Articular chondrocyte of knee joint (primary cell): ENCODE measurements at places on chromosomes 12 and 14. TPM values are rescaled to one million over a fixed set of nuclear protein-coding genes. Genes with fewer than 3 reads are reported as not detected.

The ADSS1 gene
- 9.4 and 12.8 TPM in 2 replicates for total RNA-seq

The NANOG gene
- total RNA-seq: under 0.01 and 0.32 TPM in 2 replicates

The ETFBKMT gene
- total RNA-seq: 6.0 and 6.4 TPM in 2 replicates

The PLCZ1 gene
- total RNA-seq: not detected in 2 replicates

The AGAP2 gene
- total RNA-seq: 0.11 and 0.39 TPM in 2 replicates

The WASHC4 gene
- total RNA-seq: 125 and 128 TPM in 2 replicates

The AP1G2 gene
- 7.1 and 14.4 TPM in 2 replicates for total RNA-seq

The RNASE1 gene
- 1.1 TPM in 1 of 2 replicates, not detected in the other for total RNA-seq

The KRT79 gene
- not detected in 2 replicates for total RNA-seq

The GLIPR1L1 gene
- total RNA-seq: not detected in 2 replicates

The STXBP6 gene
- total RNA-seq: 1.0 and 1.2 TPM in 2 replicates

The AQP2 gene
- total RNA-seq: not detected in 2 replicates

The AQP5 gene
- total RNA-seq: 0.13 TPM in 1 of 2 replicates, not detected in the other

The CLEC6A gene
- not detected in 2 replicates for total RNA-seq

The CEP290 gene
- total RNA-seq: 18.7 and 20.2 TPM in 2 replicates

The SLC17A8 gene
- total RNA-seq: not detected in 2 replicates

The KRT73 gene
- total RNA-seq: not detected in 2 replicates

The ZNF891 gene
- 2.1 TPM in 2 replicates for total RNA-seq

The RNF31 gene
- total RNA-seq: 28.9 and 37.8 TPM in 2 replicates

The TRMT61A gene
- total RNA-seq: 6.5 and 8.6 TPM in 2 replicates

The GUCY2C gene
- total RNA-seq: 0.11 TPM in 1 of 2 replicates, not detected in the other

The SYT10 gene
- not detected in 2 replicates for total RNA-seq

The AMHR2 gene
- total RNA-seq: not detected in 2 replicates

The ACOT2 gene
- total RNA-seq: 25.1 and 35.8 TPM in 2 replicates

The GARIN6 gene
- not detected in 2 replicates for total RNA-seq

The NINJ2 gene
- 5.6 and 7.7 TPM in 2 replicates for total RNA-seq

The USP15 gene
- 57.7 and 63.1 TPM in 2 replicates for total RNA-seq

The LRRC43 gene
- 1.0 and 3.4 TPM in 2 replicates for total RNA-seq

The SIX1 gene
- total RNA-seq: 63.4 and 95.4 TPM in 2 replicates

The SLC8A3 gene
- total RNA-seq: 0.22 and 0.26 TPM in 2 replicates

The ACOT6 gene
- not detected in 2 replicates for total RNA-seq

The TTC8 gene
- 38.5 and 40.4 TPM in 2 replicates for total RNA-seq

The CD4 gene
- total RNA-seq: 2.3 and 4.3 TPM in 2 replicates

The MANSC4 gene
- not detected in 2 replicates for total RNA-seq

The MYH6 gene
- total RNA-seq: not detected in 2 replicates

The PRKAB1 gene
- total RNA-seq: 13.7 and 18.4 TPM in 2 replicates

The PARPBP gene
- 11.1 and 11.8 TPM in 2 replicates for total RNA-seq

The CCDC184 gene
- total RNA-seq: 0.52 and 0.97 TPM in 2 replicates

The FOXA1 gene
- total RNA-seq: 0.11 TPM in 1 of 2 replicates, not detected in the other

The LYZ gene
- total RNA-seq: 0.13 TPM in 1 of 2 replicates, not detected in the other

The LTA4H gene
- total RNA-seq: 87.8 and 95.7 TPM in 2 replicates

The CIDEB gene
- total RNA-seq: 6.4 and 7.2 TPM in 2 replicates

The SYNDIG1L gene
- total RNA-seq: under 0.01 TPM in 1 of 2 replicates, not detected in the other

The RAD9B gene
- total RNA-seq: 1.3 and 1.4 TPM in 2 replicates

The ATP5MC2 gene
- 120 and 127 TPM in 2 replicates for total RNA-seq

The PRPH gene
- total RNA-seq: 1.5 and 1.8 TPM in 2 replicates

The FGF6 gene
- total RNA-seq: not detected in 2 replicates

The KRT71 gene
- not detected in 2 replicates for total RNA-seq

The ALDH1L2 gene
- 53.9 and 60.5 TPM in 2 replicates for total RNA-seq

The AKT1 gene
- 137 and 141 TPM in 2 replicates for total RNA-seq

The TRPV4 gene
- total RNA-seq: 4.8 and 5.1 TPM in 2 replicates

The C14orf132 gene
- 26.3 and 34.4 TPM in 2 replicates for total RNA-seq

The RAD51B gene
- total RNA-seq: 20.4 and 27.7 TPM in 2 replicates

The TCL1B gene
- not detected in 2 replicates for total RNA-seq

The JKAMP gene
- 104 and 123 TPM in 2 replicates for total RNA-seq

The IQSEC3 gene
- total RNA-seq: 0.65 TPM in 2 replicates

The OR6C2 gene
- not detected in 2 replicates for total RNA-seq

The TAS2R7 gene
- total RNA-seq: 0.22 TPM in 1 of 2 replicates, not detected in the other

The TBX3 gene
- 4.5 and 5.6 TPM in 2 replicates for total RNA-seq
